ENCODE measurements at places on chromosomes 3 and 15. TPM values are rescaled to one million over a fixed set of nuclear protein-coding genes. Genes with fewer than 3 reads are reported as not detected.

GOLGA8N gene
- polyA plus RNA-seq, result 15.7 TPM

DNA sequence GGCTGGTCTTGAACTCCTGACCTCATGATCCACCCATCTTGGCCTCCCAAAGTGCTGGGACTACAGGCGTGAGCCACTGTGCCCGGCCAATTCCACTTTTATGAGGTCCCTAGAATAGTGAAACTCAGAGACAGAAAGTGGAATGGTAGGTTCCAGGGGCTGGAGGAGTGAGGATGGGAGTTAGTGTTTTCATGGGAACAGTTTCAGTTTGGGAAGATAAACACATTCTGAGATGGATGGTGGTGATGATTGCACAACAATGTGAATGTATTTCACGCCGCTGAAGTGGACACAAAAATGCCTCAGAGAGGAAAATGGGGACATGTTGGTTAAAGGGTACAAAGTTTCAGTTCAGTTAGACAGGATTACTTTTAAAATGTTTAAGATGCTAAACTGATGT, 22.5 kb upstream of the HDAC11 start:
- DNase-seq, result no peak

DNA sequence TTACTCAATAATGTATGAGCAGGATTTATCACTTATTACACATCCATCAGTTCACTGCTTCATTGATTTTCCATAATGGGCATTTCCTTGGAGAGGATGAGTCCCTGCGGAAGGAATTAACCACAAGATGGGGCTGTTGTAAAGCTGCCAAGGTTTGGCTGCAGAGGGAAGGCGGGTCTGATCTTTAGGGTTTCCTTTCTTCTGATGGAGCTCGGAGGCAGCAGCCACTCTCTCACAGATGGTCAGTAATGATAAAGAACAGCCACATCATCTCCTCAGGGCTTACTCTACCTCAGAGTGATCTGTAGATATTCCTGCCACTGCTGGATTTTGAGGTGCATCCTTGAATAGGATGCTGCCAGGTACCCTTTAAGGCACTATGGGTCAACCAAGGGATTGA, 115.2 kb downstream of the USP13 start:
- DNase-seq, result no peak

- no peak for DNase-seq
Measured at GRCh38 chr15:89827829-89828228, 13.2 kb upstream of the ANPEP start.

DNA sequence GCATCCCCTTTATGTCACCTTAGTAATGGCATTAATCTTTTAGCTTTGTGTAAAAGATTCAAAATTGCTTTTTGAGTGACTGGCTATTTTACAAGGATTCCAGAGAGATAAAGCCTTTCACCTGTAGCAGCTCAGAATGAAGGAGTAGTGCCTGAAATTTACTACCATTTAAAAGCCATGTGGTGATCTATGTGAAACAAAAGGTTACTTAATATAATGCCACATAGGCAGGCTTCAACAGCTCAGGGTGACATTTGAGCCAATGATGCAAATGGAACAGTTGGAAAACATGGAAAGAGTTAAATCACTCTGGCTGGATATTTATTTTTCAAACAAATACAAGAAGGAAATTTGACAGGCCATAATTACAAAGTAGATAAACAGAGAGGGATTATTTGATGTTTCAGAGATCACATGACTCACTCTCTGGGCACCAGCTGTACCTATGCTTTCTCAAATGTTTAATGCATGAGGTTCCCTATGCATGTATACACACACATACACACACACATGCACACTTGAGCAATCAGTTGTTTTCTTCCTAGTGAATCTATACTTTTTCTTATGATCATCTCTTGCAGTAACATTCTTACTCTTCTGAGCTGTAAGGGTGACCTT, 171.5 kb downstream of the ZMAT3 start:
- no peak for DNase-seq

GRCh38 chr3:13136426-13136825, 63.2 kb upstream of the IQSEC1 start:
- no peak for DNase-seq

DNA sequence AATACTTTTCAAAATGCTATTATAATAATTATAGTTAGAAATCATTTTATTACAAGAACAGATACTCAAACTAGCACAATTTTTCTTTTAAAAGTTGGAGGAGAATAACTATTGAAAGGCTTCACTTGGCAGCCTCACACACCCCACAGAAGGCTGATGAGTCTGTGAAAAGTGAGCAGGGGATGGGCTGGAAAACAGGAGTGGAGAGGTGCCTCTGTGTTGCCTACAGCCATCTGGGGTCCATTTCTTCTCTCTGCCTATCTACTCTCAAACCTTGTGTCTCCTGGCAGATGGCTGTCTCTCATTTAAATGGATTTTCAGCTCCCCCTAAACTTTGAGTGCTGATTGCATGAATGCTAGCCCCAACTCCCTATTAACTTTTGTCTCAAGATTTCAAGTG, 230.8 kb downstream of the CLSTN2 start:
- no peak for DNase-seq

Data from right renal pelvis (tissue), 4 donors.